ENCODE measurements at places on chromosomes 2 and 18. TPM values are rescaled to one million over a fixed set of nuclear protein-coding genes. Genes with fewer than 3 reads are reported as not detected.

GRCh38 chr2:118584062-118584749, 263.2 kb downstream of the EN1 start:
- no peak overlapping the region for H3K4me3 ChIP-seq
- no peaks in the 10 kb centered on the region for H3K27me3 ChIP-seq
- no peaks in the 10 kb centered on the region for H3K4me1 ChIP-seq
- no peak for DNase-seq
- no peaks in the 10 kb centered on the region for H3K36me3 ChIP-seq

DNA sequence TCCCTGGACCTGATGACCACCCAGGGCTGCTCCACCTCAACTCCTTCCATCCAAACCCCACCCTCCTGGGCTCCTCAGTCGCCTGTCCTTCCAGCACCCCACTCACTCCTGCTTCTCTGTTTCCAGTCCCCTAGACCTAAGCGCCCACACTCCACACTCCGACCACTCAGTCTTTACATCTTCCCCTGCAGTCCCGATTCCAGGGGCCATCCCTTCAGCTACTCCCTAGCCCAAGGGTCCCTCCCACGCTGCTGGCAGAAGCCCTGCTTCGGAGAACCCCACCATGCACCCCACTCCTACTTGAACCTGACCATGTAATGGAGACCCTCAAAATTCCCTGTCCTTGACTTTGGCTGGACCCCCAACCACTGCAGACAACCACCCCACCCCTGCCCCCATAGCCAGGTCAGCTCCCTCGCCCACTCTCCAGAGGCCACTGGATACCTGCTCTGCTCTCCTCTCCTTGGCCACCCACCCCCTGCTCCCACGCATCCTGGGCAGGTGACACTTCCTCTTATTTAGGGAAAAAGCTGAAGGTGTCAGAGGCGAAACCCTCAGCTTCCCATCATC, 28.2 kb downstream of the EMX1 start:
- H3K4me1 ChIP-seq, result peaks cover 5% of the 10 kb centered on the region
- no peak overlapping the region for H3K27ac ChIP-seq
- H3K4me3 ChIP-seq, result no peak overlapping the region
- DNase-seq, result no peak
- no peaks in the 10 kb centered on the region for H3K36me3 ChIP-seq

SLC39A6 gene
- total RNA-seq, result 24.8 TPM

CD207 gene
- total RNA-seq, result not detected

DNA sequence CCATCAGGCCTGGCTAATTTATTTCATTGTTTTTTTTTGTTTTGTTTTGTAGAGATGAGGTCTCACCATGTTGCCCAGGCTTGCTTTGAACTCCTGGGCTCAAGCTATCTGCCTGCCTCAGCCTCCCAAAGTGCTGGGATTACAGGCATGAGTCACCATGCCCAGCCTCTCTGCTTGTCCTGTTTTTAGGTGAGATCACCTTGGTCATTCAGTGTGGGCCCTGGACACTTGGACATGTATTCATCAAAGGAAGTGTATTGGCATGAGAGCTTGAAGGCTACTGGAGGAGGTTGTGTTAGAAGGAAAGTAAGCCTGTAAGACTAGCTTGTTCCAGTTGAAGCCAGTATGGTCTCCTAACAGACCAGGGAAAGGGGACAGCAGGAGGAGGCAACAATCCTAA, 229.2 kb upstream of the RGPD4 start:
- H3K4me3 ChIP-seq, result no peak overlapping the region
- H3K36me3 ChIP-seq, result no peaks in the 10 kb centered on the region
- no peaks in the 10 kb centered on the region for H3K4me1 ChIP-seq
- H3K27ac ChIP-seq, result no peak overlapping the region

GRCh38 chr2:233385489-233386044, 31.3 kb downstream of the DGKD start:
- peaks cover 16% of the 10 kb centered on the region for H3K36me3 ChIP-seq
- no peaks in the 10 kb centered on the region for H3K27me3 ChIP-seq
- peak overlapping the region; percentile 33 for H3K4me3 ChIP-seq
- H3K27ac ChIP-seq, result peak overlapping the region; percentile 70

DARS1 gene
- total RNA-seq, result 147 TPM

- H3K4me1 ChIP-seq, result peaks cover 13% of the 10 kb centered on the region
- DNase-seq, result peak; percentile 33
- peak overlapping the region; percentile 77 for H3K4me3 ChIP-seq
- H3K27me3 ChIP-seq, result peaks cover 37% of the 10 kb centered on the region
Observed at GRCh38 chr2:202032846-202033316, 774 bp upstream of the FZD7 start.

GRCh38 chr2:179891237-179891636, 29.8 kb upstream of the ZNF385B start:
- no peaks in the 10 kb centered on the region for H3K4me1 ChIP-seq
- no peaks in the 10 kb centered on the region for H3K36me3 ChIP-seq
- H3K27ac ChIP-seq, result no peak overlapping the region
- DNase-seq, result no peak
- H3K27me3 ChIP-seq, result peaks cover 1% of the 10 kb centered on the region

GRCh38 chr2:174449033-174449432, 37.8 kb downstream of the GPR155 start:
- no peak overlapping the region for H3K27ac ChIP-seq
- H3K27me3 ChIP-seq, result no peaks in the 10 kb centered on the region
- DNase-seq, result no peak
- H3K36me3 ChIP-seq, result peaks cover 24% of the 10 kb centered on the region
- H3K4me1 ChIP-seq, result peaks cover 6% of the 10 kb centered on the region
- no peak overlapping the region for H3K4me3 ChIP-seq

ESPNL gene
- total RNA-seq, result 0.05 TPM
